ENCODE measurements at places on chromosomes 2 and 18. TPM values are rescaled to one million over a fixed set of nuclear protein-coding genes. Genes with fewer than 3 reads are reported as not detected.

Gene KANSL1L
- 53.6 TPM for total RNA-seq

Gene HOXD3
- 1.9 TPM for total RNA-seq

Gene RND3
- 63.7 TPM for total RNA-seq

Gene STAMBP
- 28.5 TPM for total RNA-seq

Gene PCARE
- 3.3 TPM for total RNA-seq

Gene CENPA
- total RNA-seq: 3.1 TPM

Gene GREB1L
- 6.8 TPM for total RNA-seq

Gene NAT8
- not detected for total RNA-seq

- DNase-seq: no peak
Measured at GRCh38 chr2:240429872-240430491, 5.5 kb upstream of the GPC1 start.

GRCh38 chr18:40534723-40535122 lies 1420.3 kb upstream of the PIK3C3 start:
- DNase-seq: no peak

DNA sequence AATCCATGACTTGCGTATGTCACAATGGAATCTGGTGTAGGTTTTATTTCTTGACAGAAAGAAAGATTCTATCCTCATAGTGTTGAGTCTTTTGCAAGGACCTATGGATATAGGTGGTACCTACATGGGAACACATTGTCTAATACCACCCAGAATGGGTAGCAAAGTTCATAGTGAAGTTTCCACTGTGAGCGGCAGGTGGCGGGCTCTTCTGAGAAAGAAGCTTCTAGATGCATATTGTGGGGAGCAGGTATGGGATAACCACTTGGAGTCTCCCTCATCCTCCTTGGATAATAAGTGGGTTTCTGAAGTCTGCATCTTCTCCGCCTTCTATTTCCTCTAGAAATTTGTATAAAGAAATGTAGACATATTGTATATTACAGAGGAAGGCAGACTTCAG lies 44.9 kb downstream of the LINC00305 start:
- no peak for DNase-seq

- no peak for DNase-seq
Measured at GRCh38 chr2:120571015-120571728, 164.5 kb upstream of the GLI2 start.

- DNase-seq: no peak
Measured at GRCh38 chr2:40273734-40274182, 178.1 kb downstream of the SLC8A1 start.

- no peak for DNase-seq
Measured at GRCh38 chr2:105272176-105272575, 30.6 kb downstream of the GPR45 start.

DNA sequence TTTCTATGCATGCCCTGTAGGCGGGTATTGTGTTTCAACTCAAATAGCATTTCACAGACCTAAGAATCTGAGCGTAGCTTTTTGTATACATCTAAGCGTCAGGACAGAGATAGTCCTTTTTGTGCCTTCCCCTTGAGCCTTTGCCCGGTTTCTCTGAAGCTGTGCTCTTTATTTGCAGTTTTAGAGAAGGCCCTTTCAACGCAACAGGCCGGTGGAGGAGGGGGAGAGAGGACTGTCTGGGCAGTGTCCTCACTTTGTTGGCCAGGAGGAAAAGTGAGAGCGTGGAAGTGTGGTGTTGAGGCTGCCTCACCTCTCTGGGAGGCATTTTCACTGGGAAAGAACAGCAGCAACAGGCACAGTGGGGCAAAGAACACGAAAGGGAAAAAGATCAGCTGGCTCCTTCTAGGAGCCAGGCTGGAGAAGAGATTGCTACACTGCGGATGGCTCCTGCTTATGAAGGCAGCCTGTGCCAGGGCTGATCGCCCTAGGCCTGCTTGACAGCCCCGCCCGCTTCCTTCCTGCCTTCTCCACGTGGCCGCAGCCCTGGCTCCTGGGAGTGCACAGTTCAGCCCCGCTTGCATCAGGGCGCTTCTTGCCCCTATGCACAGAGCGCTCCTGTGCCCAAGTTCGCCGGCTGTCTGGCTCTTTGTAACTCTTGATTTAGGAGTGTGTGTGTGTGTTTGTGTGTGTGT lies 195.6 kb upstream of the POU3F3 start:
- DNase-seq: peak; percentile 24

DNA sequence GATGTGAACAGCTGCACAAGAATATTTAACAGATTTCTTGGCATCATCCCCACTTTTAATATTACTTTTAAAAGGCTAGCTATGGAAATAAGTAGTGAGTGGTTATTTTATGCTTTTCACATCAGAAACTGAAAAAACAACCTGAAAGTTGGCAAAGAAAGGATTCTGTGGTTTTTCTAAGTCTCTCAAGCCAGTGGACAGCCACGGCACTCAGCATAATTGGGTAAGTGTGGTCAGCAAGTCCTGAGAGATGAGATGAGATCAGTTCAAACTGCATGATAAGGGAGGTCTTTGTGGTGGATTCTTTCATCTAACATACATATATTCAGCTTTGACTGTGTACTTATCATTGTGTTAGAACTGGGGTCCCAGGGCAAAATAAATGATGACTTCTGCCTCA lies 105.2 kb downstream of the LYPD6B start:
- no peak for DNase-seq

GRCh38 chr18:72530622-72531021 lies 13.5 kb downstream of the CBLN2 start:
- DNase-seq: no peak

GRCh38 chr2:10278029-10278762 lies 24.5 kb upstream of the HPCAL1 start:
- no peak for DNase-seq

DNA sequence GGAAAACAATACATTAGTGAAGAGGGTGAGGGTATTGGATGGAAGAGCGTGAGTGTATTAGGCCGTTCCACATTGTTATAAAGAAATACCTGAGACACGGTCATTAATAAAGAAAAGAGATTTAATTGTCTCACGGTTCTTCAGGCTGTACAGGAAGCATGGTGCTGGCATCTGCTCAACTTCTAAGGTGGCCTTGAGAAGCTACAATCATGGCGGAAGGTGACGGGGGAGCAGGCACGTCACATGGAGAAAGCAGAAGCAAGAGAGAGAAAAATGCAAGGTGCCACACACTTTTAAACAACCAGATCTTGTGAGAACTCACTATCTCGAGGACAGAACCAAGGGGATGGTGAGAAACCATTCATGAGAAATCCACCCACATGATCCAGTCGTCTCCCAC lies 18.2 kb downstream of the HPCAL1 start:
- no peak for DNase-seq

- DNase-seq: no peak
Measured at GRCh38 chr2:140481136-140481535, 1649.7 kb downstream of the LRP1B start.

All from tongue (tissue), 3 donors.